AG08396 (cell line): ENCODE measurements at places on chromosomes 6 and 20.

DNA sequence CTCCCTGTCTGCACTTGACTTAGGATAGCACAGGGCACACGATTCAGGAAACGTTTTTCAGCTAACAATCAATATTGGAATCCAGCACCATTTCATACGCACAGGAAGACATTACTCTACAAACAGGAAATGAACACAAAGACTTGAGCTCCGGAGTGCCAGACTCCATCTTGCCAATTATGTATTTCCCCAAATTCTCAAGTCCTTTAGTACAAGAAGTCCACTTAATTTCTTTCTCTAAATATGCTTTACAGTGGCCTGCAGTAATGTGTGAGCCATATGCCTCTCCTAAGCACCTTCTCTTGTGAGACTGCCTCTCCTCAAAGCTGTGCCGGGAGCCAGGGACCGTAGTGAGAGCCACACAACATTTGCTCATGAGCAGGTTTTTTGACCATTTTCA is 168.2 kb downstream of the THBS2 start:
- DNase-seq = no peak

GRCh38 chr20:8720089-8720488 is 348.8 kb upstream of the PLCB4 start:
- DNase-seq = no peak

DNA sequence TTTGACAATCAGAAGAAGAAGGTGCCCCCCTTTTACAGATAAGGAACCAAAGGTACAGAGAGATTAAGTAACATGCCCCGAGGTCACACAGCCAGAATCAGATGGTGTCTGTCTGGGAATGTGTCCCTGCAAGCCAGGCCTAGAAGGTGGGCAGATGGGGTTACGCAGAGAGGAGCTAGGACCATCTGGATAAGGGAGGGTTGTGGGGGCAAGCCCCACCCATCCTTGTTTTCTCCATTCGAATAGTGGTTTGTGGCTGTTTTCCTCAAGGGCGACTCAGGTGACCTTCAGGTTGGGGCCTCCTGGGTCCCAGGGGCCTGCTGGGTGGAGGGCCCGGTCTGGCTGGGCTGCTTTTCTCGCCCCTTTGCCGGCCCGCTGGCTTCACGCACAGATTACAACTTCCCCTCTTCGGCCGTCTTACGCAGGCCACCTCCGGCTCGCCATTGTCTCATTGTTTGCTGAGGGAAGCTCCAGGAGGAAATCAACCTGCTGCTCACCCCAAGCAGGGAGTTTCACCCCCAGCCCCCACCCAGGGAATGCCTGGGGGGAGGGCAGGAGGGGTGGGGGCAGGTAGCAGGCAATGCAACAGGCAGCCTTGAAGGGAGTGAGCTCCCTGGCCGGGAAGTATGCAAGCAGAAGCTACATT is 30.8 kb upstream of the CSNK2A1 start:
- DNase-seq = no peak

- no peak for DNase-seq
These were observed 27.1 kb upstream of the PHACTR3 start for GRCh38 chr20:59577037-59577808.

DNA sequence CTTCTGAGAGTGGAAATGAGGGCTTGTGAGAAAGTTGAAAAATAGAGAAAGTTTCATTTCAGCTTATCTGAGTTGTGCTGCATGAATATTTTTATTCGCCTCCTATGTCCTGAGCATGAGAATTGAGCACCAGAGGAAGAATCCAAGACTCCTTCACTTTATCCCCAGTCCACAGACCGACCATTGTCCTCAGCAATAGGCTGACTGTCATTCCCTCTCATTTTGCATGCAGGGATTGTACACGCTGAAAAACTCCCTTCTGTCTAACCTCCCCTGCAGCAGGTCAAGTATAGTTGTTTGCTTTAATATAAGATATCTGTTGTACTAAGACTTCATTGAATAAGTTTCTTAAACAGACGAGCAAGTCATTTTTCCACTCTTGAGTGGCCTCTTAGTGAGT is 437.6 kb downstream of the PRKN start:
- no peak for DNase-seq

DNA sequence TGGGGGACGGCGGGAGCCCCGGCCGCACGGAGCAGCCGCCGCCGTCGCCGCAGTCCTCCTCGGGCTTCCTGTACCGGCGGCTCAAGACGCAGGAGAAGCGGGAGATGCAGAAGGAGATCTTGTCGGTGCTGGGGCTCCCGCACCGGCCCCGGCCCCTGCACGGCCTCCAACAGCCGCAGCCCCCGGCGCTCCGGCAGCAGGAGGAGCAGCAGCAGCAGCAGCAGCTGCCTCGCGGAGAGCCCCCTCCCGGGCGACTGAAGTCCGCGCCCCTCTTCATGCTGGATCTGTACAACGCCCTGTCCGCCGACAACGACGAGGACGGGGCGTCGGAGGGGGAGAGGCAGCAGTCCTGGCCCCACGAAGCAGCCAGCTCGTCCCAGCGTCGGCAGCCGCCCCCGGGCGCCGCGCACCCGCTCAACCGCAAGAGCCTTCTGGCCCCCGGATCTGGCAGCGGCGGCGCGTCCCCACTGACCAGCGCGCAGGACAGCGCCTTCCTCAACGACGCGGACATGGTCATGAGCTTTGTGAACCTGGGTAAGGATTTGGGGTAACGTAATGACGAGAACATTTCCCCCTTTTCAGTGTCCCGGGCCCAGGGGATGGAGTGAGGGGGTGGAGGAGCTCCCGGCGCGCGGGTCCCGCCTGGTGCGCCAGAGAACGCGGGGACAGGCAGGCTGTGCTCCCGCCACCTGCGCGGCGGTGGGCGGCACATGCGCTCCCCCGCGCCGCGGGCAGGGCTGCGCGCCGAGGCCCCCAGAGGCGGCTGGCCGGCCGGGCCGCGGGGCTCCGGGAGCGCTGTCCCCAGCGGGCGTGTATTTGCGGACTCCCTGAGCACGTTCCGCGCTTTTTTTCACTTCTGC is 1.4 kb downstream of the BMP6 start:
- DNase-seq = peak; percentile 37

- DNase-seq = no peak
These were observed 110.5 kb downstream of the ANKRD60 start for GRCh38 chr20:58117944-58118343.

DNA sequence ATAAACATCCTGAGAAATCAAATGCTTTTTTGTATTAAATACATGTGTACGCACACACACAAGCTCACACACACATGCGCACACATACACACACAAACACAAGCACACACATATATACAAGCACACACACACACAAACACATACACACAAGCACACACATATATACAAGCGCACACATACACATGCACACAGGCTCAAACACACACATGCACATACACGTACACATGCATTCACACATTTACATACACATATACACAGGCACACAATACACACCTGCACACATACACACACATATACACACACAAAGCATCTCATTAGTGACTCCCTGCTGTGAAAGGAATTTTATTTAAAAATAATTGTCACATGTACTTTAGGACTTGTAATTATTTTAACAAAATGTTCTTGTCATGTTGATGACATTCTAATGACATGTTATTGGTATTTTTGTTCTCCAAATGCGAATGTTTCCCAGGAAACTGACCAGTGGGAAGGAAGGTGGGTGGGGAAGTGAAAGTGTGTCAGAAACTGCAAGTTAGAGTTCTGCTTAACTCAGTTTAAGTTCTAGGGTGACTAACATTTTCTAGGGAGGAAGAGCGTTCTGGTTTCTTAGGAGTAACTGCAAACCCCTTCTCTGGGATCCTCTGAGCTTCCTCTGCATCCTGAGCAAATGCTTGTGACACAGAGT is 113.9 kb upstream of the ZNF217 start:
- peak; percentile 24 for DNase-seq

DNA sequence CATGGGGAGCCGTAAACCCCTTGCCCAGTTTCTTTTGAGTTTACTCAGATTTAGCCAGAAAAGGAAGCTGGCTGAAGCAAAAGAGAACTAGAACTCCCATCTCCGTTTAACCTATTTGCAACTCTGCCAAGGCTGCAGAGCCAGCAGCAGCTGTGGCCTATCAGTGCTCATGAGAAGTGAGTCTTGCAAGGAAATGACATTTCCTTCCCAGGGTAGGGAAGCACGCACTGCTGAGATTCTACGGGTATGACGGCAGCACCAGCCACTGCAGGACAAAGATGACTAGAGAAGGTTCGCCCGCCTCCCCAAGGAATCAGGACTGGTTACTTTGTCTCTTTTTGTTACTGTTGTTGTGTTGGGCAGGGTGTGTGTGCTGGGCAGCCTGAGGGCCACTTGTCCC is 47.6 kb downstream of the PPP1R3G start:
- peak; percentile 78 for DNase-seq

- peak; percentile 89 for DNase-seq
These were observed 5.5 kb downstream of the MANBAL start for GRCh38 chr20:37295001-37295400.

DNA sequence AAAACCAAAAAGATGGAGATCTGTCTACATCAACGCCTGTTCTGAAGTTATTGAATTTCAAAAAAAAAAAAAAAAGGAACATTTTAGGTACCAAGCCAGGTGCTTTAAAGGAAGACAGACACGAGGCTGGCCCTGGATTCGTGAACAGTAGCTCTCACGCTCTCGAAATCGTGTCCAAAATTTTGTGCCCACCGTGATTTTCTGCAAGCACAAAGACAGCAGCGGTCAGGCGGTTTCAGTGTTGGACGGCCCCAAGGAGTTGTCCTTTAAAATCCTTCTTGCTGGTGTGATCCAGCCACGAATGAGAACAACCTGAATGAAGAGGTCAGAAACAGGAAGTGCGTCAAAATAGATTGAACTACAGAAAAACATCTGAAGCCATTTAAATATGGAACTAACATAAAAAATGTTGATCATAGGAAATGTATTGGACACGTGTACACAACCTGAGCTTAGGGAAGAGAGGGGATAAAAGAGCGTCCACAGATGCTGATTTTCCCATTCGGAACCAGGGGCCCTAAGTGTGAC is 78.2 kb downstream of the THBS2 start:
- DNase-seq = no peak

GRCh38 chr6:137792160-137793033 is 74.7 kb upstream of the TNFAIP3 start:
- DNase-seq = no peak

DNA sequence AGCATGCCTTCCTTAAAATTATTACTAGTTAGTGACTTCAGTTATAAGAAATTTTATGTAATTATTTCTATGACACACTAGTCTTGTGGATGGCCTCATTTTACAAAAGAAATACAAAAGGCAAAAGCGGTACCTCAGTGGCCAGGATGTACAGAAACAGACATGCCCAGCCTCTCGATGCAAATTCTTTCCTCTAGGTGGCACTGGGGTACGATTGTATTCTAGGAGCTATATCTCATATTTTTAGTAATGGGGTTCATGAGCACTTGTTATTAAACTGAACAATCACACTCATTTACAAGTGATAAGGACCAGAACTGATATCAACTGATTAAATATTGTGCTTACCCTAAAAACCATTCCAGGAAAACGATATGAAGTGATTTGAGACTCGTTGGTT is 59.8 kb downstream of the SOD2 start:
- no peak for DNase-seq

- no peak for DNase-seq
These were observed 5.8 kb downstream of the TM9SF4 start for GRCh38 chr20:32115211-32115767.

- no peak for DNase-seq
These were observed 87.8 kb downstream of the PLEKHG1 start for GRCh38 chr6:150687508-150687907.

DNA sequence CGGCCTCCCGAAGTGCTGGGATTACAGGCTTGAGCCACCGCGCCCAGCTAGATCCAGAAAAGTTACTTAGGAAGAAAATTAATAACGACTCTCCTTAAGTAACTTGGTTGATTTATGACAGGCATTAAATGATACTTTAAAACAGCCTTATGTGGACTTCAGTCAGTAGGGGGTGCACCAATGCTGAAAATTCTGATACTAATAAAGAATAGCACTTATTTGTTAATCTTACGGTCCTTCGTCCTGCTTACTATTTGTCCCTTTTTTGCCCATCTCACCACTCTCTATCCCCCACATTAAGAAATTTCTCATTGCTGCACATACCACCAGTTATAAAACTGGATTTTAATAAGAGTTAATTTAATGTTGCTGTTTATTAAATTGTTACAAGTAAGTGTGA is 12.7 kb upstream of the PRELID3B start:
- no peak for DNase-seq

GRCh38 chr6:21167790-21168189 is 425.8 kb upstream of the SOX4 start:
- no peak for DNase-seq

DNA sequence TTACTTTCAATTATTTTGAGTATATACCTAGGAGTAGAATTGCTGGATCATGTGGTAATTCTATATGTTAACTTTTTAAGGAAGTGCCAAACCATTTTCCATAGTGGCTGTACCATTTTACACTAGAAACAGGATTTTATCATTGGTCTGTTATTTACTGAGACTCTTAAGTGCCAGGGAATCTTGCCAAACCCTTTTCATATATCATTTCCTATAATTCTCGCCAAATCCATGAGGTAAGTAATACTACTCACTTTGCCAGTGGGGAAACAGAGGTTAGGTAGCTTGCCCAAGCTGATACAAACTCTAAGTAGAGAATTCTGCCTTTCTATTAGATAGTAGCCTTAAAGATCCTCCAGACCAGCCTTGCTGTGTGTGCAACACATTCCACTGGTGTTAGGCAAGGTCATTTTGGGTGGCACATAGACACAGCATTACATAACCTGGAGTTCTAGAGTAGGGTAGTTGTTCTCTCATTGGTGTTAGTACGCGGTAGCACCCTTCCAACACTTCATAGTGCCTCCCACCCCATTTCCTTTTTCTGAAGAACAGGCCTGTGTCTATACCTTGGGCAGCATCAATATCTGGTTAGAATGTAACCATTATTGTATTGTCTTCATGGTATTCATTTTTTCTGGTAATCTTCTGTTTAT is 65.5 kb downstream of the ARID1B start:
- no peak for DNase-seq

- no peak for DNase-seq
These were observed 201.8 kb downstream of the GRIK2 start for GRCh38 chr6:101595276-101595675.

- DNase-seq = no peak
These were observed 2.8 kb upstream of the NEU1 start for GRCh38 chr6:31865205-31866118.

- peak; percentile 59 for DNase-seq
These were observed 265.0 kb downstream of the TENT5A start for GRCh38 chr6:81487489-81487888.

- no peak for DNase-seq
These were observed 27.1 kb downstream of the LBP start for GRCh38 chr20:38373231-38373867.
